ENCODE measurements at places on chromosomes 6 and 20.

DNA sequence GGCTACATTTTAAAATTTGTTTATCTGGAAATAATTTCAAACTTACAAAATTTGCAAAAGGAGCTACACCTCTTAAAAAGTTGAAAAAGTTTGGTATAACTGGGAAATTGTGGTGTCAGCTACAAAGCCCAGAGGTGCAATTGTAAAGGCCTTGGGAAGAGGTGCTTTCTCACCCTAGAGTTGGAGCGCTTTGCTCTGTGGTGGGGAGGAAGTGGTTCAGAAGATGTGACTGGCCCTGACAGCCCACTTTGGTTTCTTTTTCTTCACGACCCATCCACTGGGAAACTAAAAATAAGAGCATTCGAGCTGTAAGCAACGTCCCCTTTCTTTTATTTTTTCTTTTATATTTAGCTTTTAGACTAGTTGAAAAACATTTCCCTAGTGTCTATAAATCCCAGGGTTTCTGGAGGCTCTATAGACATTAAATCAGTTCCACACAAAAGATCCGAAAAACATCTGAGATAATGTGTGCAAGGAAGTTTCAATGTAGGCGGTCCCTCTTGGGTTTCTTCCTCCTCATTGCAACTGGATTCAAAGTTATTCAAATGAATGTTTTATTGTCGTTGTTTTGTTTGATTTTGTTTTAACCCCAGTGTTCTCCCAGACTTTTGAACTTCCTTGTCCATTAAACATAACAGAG is 397.8 kb downstream of the KIF16B start:
- no peak for DNase-seq

- no peak for DNase-seq
These were observed 8.4 kb upstream of the NSFL1C start for GRCh38 chr20:1474817-1475603.

DNA sequence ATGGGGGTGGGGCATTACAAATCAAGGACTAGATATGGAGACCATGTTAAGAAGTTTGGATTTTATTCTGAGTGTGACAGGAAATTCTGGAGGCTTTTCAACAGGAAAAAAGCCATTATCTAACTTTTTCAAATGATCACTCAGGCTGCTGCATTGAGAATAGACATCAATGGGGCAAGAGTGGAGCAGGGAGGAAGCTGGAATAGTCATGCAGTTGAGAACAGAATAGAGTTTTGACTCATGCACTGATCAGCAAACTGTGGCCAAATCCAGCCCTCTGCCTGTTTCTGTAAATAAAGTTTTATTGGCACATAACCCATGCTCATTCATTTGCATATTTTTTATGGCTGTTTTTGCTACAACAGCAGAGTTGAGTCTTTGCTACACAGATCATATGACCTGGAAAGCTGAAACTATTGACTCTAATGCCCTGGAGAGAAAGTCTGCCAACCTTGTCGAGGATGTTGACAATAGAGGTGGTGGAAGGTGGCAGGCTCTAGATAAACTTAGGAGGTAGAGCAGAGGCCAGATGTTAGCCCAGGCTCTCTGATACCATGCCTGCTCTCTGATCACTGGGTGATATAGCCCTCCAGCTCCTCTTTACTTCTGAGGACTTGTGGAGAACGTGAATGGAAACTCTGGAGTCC is 441.8 kb downstream of the PTPRT start:
- no peak for DNase-seq

- no peak for DNase-seq
These were observed 942.3 kb downstream of the QKI start for GRCh38 chr6:164356814-164357213.

GRCh38 chr6:18102783-18103509 is 19.5 kb downstream of the NHLRC1 start:
- DNase-seq = no peak

- DNase-seq = no peak
These were observed 31.8 kb upstream of the NT5E start for GRCh38 chr6:85418059-85418458.

GRCh38 chr6:146876271-146877151 is 277.7 kb downstream of the ADGB start:
- DNase-seq = no peak

- no peak for DNase-seq
These were observed 213.0 kb upstream of the FAM83B start for GRCh38 chr6:54633601-54634000.

GRCh38 chr6:44820759-44821158 is 433.3 kb downstream of the CDC5L start:
- DNase-seq = no peak

DNA sequence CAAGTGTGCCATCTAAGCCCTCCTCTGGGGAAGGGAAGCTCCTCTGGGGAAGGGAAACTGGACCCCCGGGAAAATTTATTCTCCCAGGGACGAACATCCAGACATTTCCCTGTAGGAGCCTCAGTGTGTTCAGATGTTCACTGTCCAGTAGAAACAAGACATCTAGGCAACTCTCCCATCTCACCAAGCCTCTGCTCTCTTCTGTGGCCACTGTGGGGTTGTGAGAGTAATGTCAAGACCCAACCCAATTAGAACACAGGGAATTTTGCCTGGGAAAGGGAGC is 3.6 kb upstream of the PTGIS start:
- no peak for DNase-seq

Measured in substantia nigra (tissue), 51 donors.